Hematopoietic multipotent progenitor cell treated with erythropoietin and hydrocortisone succinate and interleukin-3 and kit ligand, for 6 days (in vitro differentiated cells): ENCODE measurements at places on chromosomes 3 and 15.
A peak's percentile ranks its signal among the peaks of the same experiment; 100 is the strongest.

- DNase-seq = no peak
Observed at GRCh38 chr3:47394140-47394870, 13.5 kb downstream of the PTPN23 start.

DNA sequence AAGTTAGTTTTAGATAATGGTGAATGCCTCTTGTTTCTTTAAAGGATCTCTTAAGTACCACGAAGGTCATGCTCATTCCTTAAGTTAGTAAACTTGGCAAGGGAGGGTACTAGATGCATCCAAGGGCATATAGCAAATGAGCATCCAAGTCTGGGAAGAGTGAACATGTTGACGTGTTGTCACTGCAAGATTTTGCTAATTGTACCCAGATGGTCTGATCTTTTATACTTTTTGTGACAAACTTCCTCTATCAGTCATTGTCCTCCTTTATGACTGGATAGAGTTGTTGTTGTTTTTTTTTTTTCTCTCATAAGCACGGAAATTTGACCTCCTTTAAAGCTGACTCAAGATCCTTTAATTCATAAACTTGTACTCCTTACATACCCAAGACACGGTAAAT, 121.3 kb downstream of the CHST2 start:
- no peak for DNase-seq

GRCh38 chr3:148852271-148852992, 12.7 kb upstream of the CPA3 start:
- DNase-seq = no peak

DNA sequence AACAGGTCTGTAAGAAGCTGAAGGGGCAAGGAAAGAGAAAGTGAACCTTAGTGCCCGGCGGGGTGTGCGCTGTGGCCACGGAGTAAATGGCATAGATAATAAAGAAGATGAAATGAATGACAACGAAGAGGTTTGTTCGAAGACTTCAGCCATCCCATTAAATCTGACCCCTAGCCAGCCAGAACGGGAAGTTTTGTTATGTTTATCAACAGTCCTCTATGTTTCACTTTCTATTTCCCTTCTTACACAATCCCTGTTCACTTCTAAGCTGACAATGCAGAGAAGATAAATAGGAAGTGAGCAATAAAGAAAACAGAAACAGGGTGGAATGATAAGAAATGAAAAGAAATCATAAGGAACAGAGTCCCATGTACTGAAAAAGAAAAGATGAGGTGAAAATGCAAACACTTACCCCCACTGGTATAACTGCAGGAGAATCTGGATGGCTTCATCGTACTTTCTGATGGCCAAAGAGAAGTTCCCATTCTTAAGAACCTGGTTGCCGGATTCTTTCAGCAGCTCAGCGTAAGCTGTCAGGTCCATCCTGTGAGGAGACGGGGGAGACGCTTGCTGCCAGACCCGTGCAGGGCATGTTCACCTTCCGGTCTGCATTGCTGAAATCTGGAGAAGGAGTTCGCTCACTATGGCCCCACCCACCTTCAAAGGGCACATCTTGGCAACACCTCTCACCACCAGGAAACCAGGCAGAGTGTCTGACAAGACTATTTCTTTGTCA, 36.8 kb downstream of the TRANK1 start:
- peak; percentile 74 for DNase-seq

DNA sequence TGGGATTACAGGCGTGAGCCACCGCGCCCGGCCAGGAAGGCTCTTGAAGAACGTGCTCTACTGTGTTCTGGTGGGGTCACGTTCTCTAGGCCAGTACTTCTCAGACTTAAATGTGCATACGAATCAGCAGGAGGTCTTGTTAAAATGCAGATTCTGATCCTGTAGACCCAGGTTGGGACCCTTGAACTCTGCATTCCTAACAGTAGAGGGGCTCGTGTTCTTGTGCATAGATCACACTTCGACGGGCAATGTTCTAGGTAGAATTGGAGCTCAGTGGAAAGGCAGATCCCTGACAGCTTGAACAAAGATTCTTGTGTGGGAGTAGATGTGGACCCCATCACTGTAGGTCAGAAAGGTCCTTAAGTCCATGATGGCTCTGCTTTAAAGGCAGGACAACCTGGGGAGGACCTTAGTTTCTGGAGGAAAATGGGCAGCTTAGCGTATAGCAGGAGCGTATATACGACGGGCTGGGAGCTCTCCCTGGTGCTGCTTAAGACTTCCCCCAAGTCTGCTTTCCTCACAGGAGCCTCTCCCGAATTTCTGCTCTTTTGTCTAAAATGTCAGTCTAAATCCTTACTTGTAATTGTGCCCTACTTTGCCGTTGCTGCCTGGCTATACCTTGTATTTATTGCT, 16.9 kb upstream of the FAM81A start:
- peak; percentile 14 for DNase-seq

DNA sequence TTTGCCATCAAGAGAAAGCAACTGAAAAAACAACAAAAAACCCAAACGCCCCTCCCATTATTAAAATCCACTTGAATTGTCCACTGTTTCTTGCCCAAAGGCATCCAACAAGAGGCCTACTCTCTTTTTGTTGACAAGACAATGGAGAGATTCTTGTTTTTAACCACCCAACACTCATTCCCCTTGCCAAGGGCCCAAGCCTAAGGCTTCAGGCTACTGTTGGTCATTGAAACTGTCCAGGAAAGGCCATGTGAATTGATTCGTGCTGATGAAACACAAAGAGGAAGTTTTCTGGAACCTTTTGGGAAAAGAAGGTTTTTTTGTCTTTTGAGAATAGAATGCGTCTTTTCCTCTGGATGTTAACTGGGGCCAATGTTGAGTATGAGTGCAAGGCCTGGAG, 157.4 kb upstream of the PFN2 start:
- no peak for DNase-seq

- no peak for DNase-seq
Observed at GRCh38 chr3:129261894-129262293, 12.5 kb downstream of the COPG1 start.

DNA sequence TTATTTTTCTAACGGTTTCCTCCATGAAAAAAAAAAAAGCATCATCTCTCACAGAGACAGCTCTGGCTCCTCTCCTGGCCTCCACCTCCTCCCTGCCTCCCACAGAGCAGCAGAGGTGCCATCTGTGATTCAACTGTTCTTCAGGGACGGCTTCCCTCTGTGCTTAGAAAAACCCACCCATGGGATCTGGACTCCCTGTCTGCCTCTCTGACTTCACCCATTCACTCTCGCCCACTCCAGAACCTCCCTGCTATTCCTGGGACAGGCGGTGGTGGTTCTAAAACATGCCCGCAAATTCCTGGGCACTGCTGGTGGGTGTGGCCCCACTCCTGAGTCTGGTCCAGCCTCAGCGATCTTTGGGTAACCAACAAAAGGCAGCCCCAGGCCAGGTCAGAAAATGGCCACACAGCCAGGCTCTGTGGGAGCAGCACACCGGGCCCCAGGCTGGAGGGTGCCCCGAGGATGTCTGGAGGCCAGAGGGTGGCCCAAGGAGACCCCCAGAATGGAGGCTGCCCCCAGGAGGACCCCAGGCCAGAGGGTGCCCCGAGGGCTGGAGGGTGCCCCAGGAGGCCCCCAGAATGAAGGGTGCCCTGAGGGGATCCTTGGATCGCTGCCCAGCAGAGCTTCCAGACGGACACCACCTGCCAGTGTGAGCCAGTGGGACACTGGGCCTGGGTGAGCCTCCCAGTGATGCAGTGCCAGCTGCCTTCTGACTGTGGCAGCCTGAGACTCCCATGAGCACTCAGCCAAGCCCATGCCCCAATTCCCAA, 2.6 kb upstream of the CHST13 start:
- no peak for DNase-seq

DNA sequence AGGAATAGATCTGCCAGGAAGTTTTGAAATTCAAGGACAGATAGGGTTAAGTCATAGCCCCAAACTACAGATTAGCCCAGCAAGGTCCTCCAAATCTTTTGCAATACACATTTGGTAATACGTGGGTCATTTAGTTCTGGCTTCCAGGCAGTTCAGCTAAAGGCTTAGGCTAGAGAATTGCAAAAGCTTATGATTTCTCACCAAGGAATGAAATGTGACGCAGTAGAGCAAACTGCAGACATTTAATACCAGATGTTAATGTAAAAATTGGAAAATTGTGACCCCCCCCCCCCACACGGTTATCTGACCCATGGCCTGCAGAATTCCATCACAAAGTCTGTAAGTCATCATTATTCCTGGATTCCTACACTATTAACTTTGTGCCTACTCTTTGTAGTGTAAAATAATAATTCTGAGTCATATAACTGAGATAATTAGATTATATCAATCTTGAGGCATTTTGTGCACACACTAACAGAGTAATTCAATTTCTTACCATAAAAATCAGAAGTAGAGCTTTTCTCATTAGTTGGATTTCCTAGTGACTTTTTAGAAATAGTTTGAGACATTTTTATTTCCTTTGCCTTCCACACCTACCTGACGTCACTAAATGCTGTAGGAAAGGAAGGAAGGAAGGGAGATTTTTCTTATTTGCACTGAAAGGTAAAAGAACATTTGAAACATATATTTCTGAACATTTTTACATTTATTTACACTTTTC, 235.2 kb downstream of the DTWD1 start:
- DNase-seq = peak; percentile 21

- no peak for DNase-seq
Observed at GRCh38 chr3:58424613-58425012, 9.0 kb downstream of the PDHB start.

DNA sequence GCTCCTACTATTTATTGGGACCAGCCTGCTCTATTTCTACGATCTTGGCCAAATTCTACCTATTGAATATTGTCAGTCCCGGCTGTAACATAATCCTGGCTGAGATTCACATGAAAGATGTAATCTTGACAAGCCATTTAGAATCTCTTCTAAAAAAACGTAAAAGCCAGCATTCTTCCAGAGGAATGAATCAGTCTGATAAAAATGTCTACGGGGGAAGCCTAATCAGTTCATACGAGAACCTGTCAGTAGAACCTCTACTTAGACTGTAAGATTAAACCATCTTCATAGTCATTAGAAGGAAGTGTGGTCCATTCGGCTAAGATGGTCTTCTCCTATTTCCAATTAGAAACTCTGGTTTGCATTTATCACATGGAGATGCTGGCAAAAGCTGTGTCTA, 147.2 kb upstream of the WNT5A start:
- DNase-seq = no peak

DNA sequence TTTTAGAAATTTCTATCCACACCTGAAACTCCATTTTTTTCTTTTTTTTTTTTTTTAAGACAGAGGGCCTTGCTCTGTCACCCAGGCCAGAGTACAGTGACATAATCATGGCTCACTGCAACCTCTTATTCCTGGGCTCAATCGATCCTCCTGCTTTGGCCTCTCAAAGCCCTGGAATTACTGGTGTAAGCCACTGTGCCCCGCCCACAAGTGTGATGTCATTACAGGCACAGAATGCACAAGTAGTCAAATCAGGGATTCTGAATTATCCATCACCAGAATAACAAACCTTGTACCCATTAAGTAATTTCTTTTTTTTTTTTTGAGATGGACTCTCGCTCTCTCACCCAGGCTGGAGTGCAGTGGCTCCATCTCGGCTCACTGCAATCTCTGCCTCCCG, 1.9 kb downstream of the UQCRC1 start:
- DNase-seq = peak; percentile 39

- DNase-seq = no peak
Observed at GRCh38 chr3:55482496-55483195, 4.5 kb downstream of the WNT5A start.

GRCh38 chr3:15659254-15659975, 57.9 kb downstream of the BTD start:
- DNase-seq = no peak

- DNase-seq = peak; percentile 40
Observed at GRCh38 chr3:56855856-56856512, 54.2 kb upstream of the ARHGEF3 start.
